Ascending aorta (tissue), 2 donors: ENCODE measurements at places on chromosomes 1 and 21.

DNA sequence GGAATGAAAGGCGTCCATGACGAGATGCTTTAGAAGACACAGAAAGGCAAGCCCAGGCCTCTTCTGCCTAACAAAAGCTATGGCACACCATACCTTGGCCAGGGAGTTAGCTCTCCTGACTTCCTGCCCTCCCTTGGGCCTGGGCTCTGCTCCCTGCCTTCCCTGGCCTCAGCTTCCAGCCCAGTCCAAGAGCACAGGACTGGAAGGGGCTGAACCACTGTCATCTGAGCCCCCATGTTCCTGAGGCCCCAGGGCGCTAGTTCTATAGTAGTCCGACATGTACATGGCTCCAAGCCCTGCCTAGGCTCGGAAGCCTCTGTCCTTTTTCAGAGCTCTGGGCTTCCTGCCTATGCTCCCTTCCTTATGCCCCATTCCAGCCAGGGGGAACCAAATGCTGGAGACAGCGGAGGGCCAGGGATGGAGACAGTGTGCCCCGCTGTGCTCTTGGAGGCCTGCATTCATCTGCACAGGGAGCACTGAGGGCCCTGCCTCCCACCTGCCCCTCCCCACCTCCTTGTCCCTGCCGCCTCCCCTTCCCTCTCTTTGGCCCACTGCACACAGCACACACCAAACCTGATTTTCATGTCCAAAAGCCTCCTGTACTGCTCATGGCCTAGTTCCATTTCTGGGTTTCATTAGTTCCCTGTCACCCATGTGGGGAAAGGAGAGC lies 240.1 kb downstream of the RHOU start:
- no peaks in the 10 kb centered on the region for H3K27me3 ChIP-seq
- H3K4me3 ChIP-seq: no peak overlapping the region

- H3K4me1 ChIP-seq: peaks cover 3% of the 10 kb centered on the region
- H3K36me3 ChIP-seq: no peaks in the 10 kb centered on the region
- H3K4me3 ChIP-seq: no peak overlapping the region
Observed at GRCh38 chr1:54479841-54480524, 68.0 kb upstream of the ACOT11 start.

GRCh38 chr21:45004481-45005247 lies 64.8 kb downstream of the SLX9 start:
- H3K36me3 ChIP-seq: no peaks in the 10 kb centered on the region
- no peaks in the 10 kb centered on the region for H3K27me3 ChIP-seq

GRCh38 chr1:28278763-28279162 lies 19.4 kb downstream of the SESN2 start:
- no peak for DNase-seq
- no peaks in the 10 kb centered on the region for H3K27me3 ChIP-seq
- no peak overlapping the region for H3K27ac ChIP-seq
- H3K4me3 ChIP-seq: no peak overlapping the region
- peaks cover 64% of the 10 kb centered on the region for H3K36me3 ChIP-seq
